Myometrial cell (primary cell): ENCODE measurements at places on chromosomes 2 and 18. TPM values are rescaled to one million over a fixed set of nuclear protein-coding genes. Genes with fewer than 3 reads are reported as not detected.

The IL1B gene
- 0.18 TPM in 1 of 2 replicates, not detected in the other for total RNA-seq

The GALR1 gene
- total RNA-seq, result not detected in 2 replicates

The NEURL3 gene
- total RNA-seq, result not detected in 2 replicates

The TXNDC2 gene
- total RNA-seq, result not detected in 2 replicates

The C2orf15 gene
- total RNA-seq, result not detected in 2 replicates

The FRZB gene
- under 0.01 and 0.58 TPM in 2 replicates for total RNA-seq

The PID1 gene
- 2.5 and 2.6 TPM in 2 replicates for total RNA-seq

The CPO gene
- total RNA-seq, result not detected in 2 replicates

The TCF23 gene
- total RNA-seq, result not detected in 2 replicates

The PLEKHH2 gene
- total RNA-seq, result 3.7 and 4.8 TPM in 2 replicates

The LINC00305 gene
- not detected in 2 replicates for total RNA-seq

The CKAP2L gene
- total RNA-seq, result 4.0 and 7.6 TPM in 2 replicates

The CRACDL gene
- not detected in 2 replicates for total RNA-seq

The CABLES1 gene
- total RNA-seq, result 0.29 and 0.71 TPM in 2 replicates

The FNDC4 gene
- total RNA-seq, result 28.5 and 31.9 TPM in 2 replicates

The TUBA4A gene
- total RNA-seq, result 11.3 and 19.0 TPM in 2 replicates

The ANKRD62 gene
- not detected in 2 replicates for total RNA-seq

The DNAH6 gene
- 0.29 and 0.35 TPM in 2 replicates for total RNA-seq

The ZNF516 gene
- total RNA-seq, result 21.0 and 23.7 TPM in 2 replicates
